ENCODE measurements at places on chromosomes 6 and 20. TPM values are rescaled to one million over a fixed set of nuclear protein-coding genes. Genes with fewer than 3 reads are reported as not detected.

- H3K4me3 ChIP-seq = no peak overlapping the region
- peak overlapping the region; percentile 73 for H3K27ac ChIP-seq
- peaks cover 1% of the 10 kb centered on the region for H3K36me3 ChIP-seq
- H3K27me3 ChIP-seq = no peaks in the 10 kb centered on the region
- no peak for DNase-seq
These were observed 178.3 kb downstream of the TMEM242 start for GRCh38 chr6:157144859-157145568.

GRCh38 chr6:115310156-115310555, 750.5 kb downstream of the FRK start:
- H3K4me1 ChIP-seq = no peaks in the 10 kb centered on the region
- no peak for DNase-seq
- no peak overlapping the region for H3K27ac ChIP-seq
- H3K4me3 ChIP-seq = no peak overlapping the region
- H3K27me3 ChIP-seq = no peaks in the 10 kb centered on the region
- H3K36me3 ChIP-seq = no peaks in the 10 kb centered on the region

DNA sequence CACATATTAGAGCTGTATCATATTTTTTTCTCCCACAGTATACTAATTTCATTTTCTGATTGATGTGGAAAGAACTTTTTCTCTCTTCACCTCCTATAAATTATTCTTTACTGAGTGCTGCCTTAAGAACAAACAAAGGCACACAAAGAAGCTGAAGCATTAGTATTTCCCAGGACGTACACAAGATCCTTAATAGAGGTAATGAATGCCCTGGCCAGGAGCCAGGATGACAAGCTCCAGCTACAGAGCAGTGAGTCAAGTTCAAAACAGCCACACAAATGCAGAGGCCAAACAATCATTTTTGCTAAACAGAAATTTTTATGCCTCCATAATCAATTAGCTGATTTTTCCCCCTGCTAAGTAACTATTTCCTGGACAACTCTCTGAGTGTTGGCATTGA, 639.6 kb downstream of the EPHA7 start:
- H3K4me1 ChIP-seq = no peaks in the 10 kb centered on the region
- H3K4me3 ChIP-seq = no peak overlapping the region
- no peaks in the 10 kb centered on the region for H3K27me3 ChIP-seq
- peak; percentile 80 for DNase-seq

- no peak overlapping the region for H3K4me3 ChIP-seq
- H3K27ac ChIP-seq = no peak overlapping the region
- H3K27me3 ChIP-seq = no peaks in the 10 kb centered on the region
- H3K4me1 ChIP-seq = no peaks in the 10 kb centered on the region
- H3K36me3 ChIP-seq = no peaks in the 10 kb centered on the region
These were observed 25.8 kb downstream of the NKAIN2 start for GRCh38 chr6:123829302-123829953.

DNA sequence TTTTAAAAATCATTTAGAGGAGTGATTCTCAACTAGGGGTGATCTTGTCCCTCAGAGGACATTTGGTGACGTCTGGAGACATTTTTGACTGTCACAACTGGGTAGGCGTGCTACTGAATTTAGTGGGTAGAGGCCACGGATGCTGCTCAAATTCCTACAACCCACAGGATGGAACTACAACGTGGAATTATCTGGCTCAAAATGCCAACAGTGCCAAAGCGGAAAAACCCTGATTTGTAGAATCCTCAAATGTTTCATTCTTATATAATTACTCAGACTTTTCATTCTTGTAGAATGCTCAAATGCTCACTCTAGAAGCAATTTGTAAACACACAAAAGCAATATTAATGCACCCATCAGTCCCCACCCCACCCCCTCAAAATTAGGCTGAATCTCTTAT, 229.8 kb downstream of the ZMYND8 start:
- H3K4me1 ChIP-seq = peaks cover 10% of the 10 kb centered on the region
- no peaks in the 10 kb centered on the region for H3K27me3 ChIP-seq
- no peaks in the 10 kb centered on the region for H3K36me3 ChIP-seq
- peak; percentile 82 for DNase-seq

GRCh38 chr6:150118627-150119026, 24.2 kb upstream of the PPP1R14C start:
- no peak overlapping the region for H3K4me3 ChIP-seq
- H3K36me3 ChIP-seq = no peaks in the 10 kb centered on the region
- no peak for DNase-seq
- H3K27me3 ChIP-seq = no peaks in the 10 kb centered on the region

- H3K36me3 ChIP-seq = peaks cover 1% of the 10 kb centered on the region
- no peaks in the 10 kb centered on the region for H3K4me1 ChIP-seq
- no peak overlapping the region for H3K4me3 ChIP-seq
These were observed 262.3 kb downstream of the UTRN start for GRCh38 chr6:144547409-144547808.

GRCh38 chr20:22430746-22431168, 153.6 kb downstream of the FOXA2 start:
- no peak for DNase-seq
- no peak overlapping the region for H3K4me3 ChIP-seq
- H3K27me3 ChIP-seq = no peaks in the 10 kb centered on the region

DNA sequence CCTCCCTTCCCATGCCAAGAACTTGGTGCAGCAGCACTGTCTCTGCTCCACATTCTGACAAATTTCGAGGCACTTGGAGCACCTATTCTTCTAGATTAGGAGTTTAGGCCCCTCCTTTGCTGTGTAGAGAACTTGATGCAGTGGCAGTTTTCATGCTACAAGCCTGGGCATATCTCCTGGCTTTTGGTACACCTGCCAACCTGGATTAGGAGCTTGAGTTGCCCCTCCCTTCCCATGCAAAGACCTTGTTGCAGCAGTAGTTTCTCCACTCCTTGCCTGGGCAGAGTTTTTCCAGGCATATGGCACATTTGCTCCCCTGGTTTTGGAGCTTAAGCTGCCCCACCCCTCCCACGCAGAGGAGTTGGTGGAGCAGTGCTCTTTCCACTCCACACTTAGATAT, 956.1 kb downstream of the EYS start:
- no peaks in the 10 kb centered on the region for H3K36me3 ChIP-seq
- H3K27me3 ChIP-seq = no peaks in the 10 kb centered on the region
- DNase-seq = no peak
- no peak overlapping the region for H3K27ac ChIP-seq

- H3K27ac ChIP-seq = no peak overlapping the region
- no peaks in the 10 kb centered on the region for H3K4me1 ChIP-seq
- H3K36me3 ChIP-seq = no peaks in the 10 kb centered on the region
These were observed 34.9 kb upstream of the CAP2 start for GRCh38 chr6:17358515-17358914.

- H3K4me1 ChIP-seq = peaks cover 9% of the 10 kb centered on the region
- peaks cover 9% of the 10 kb centered on the region for H3K36me3 ChIP-seq
- peak overlapping the region; percentile 52 for H3K4me3 ChIP-seq
- peak overlapping the region; percentile 93 for H3K27ac ChIP-seq
- H3K27me3 ChIP-seq = no peaks in the 10 kb centered on the region
These were observed 563 bp upstream of the SRSF3 start for GRCh38 chr6:36593569-36594028.

GRCh38 chr20:618980-619379, 8.9 kb upstream of the TCF15 start:
- no peak overlapping the region for H3K4me3 ChIP-seq
- DNase-seq = no peak
- H3K27me3 ChIP-seq = peaks cover 7% of the 10 kb centered on the region
- H3K27ac ChIP-seq = no peak overlapping the region
- H3K4me1 ChIP-seq = no peaks in the 10 kb centered on the region
- no peaks in the 10 kb centered on the region for H3K36me3 ChIP-seq

GRCh38 chr6:19722999-19723398, 114.2 kb upstream of the ID4 start:
- H3K27ac ChIP-seq = no peak overlapping the region
- H3K27me3 ChIP-seq = no peaks in the 10 kb centered on the region
- DNase-seq = no peak
- no peaks in the 10 kb centered on the region for H3K4me1 ChIP-seq

DNA sequence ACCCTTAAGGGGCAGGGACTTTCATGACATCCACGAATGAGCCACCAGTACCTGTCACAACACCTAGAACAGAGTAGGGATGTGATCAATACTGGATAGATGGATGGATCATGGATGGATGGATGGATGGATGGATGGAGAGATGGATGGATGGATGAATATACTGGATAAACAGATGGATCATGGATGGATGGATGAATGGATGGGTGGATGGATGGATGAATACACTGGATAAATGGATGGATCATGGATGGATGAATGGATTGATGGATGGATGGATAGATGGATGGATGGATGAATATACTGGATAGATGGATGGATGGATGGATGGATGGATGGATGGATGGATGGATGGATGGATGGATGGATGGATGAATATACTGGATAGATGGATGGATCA, 73.0 kb downstream of the PKHD1 start:
- H3K27ac ChIP-seq = no peak overlapping the region
- H3K4me1 ChIP-seq = no peaks in the 10 kb centered on the region
- no peaks in the 10 kb centered on the region for H3K36me3 ChIP-seq
- H3K4me3 ChIP-seq = no peak overlapping the region
- no peak for DNase-seq

- H3K27ac ChIP-seq = peak overlapping the region; percentile 27
- peaks cover 14% of the 10 kb centered on the region for H3K4me1 ChIP-seq
- no peak overlapping the region for H3K4me3 ChIP-seq
- H3K27me3 ChIP-seq = no peaks in the 10 kb centered on the region
- no peaks in the 10 kb centered on the region for H3K36me3 ChIP-seq
- peak; percentile 96 for DNase-seq
These were observed 455.0 kb downstream of the RFPL4B start for GRCh38 chr6:112802144-112802543.

- H3K4me3 ChIP-seq = no peak overlapping the region
- no peaks in the 10 kb centered on the region for H3K27me3 ChIP-seq
- DNase-seq = peak; percentile 83
- H3K4me1 ChIP-seq = no peaks in the 10 kb centered on the region
- H3K27ac ChIP-seq = no peak overlapping the region
These were observed 59.4 kb downstream of the ME1 start for GRCh38 chr6:83371423-83371822.

DNA sequence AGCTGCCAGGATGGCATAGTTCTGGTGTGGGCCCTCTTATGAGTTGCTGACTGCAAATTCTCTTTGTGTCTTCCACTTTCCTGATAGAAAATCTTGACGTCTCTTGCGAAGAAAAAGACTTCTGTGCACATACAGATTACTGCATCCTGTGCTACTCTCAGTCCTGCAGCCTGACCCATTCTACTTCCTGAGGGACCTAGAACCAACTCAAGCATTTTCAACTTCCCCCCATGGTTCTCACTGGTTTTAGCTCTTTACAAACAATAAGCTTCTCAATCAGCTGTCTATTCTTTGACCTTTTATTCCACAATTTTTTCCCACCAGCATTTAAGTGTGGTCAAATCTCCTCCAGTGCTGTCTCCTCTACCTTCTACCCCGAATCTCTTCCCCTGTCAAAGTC, 13.4 kb upstream of the KLHL32 start:
- H3K36me3 ChIP-seq = no peaks in the 10 kb centered on the region
- H3K27ac ChIP-seq = no peak overlapping the region
- no peak for DNase-seq
- no peak overlapping the region for H3K4me3 ChIP-seq
- H3K27me3 ChIP-seq = no peaks in the 10 kb centered on the region

- no peaks in the 10 kb centered on the region for H3K36me3 ChIP-seq
- H3K27ac ChIP-seq = no peak overlapping the region
- peaks cover 2% of the 10 kb centered on the region for H3K27me3 ChIP-seq
- H3K4me3 ChIP-seq = no peak overlapping the region
These were observed 68.8 kb downstream of the FGD2 start for GRCh38 chr6:37074053-37074827.

GRCh38 chr20:517221-517620, 26.4 kb downstream of the CSNK2A1 start:
- no peak overlapping the region for H3K4me3 ChIP-seq
- H3K27ac ChIP-seq = no peak overlapping the region
- H3K27me3 ChIP-seq = no peaks in the 10 kb centered on the region

- H3K36me3 ChIP-seq = no peaks in the 10 kb centered on the region
- H3K27me3 ChIP-seq = no peaks in the 10 kb centered on the region
- peak; percentile 49 for DNase-seq
- peak overlapping the region; percentile 70 for H3K4me3 ChIP-seq
- H3K27ac ChIP-seq = peak overlapping the region; percentile 86
These were observed 41.3 kb upstream of the NAA20 start for GRCh38 chr20:19975901-19976300.

- no peak overlapping the region for H3K27ac ChIP-seq
- no peak overlapping the region for H3K4me3 ChIP-seq
- DNase-seq = no peak
- H3K4me1 ChIP-seq = no peaks in the 10 kb centered on the region
- no peaks in the 10 kb centered on the region for H3K27me3 ChIP-seq
These were observed 58.2 kb downstream of the LINC00237 start for GRCh38 chr20:21047981-21048380.

DNA sequence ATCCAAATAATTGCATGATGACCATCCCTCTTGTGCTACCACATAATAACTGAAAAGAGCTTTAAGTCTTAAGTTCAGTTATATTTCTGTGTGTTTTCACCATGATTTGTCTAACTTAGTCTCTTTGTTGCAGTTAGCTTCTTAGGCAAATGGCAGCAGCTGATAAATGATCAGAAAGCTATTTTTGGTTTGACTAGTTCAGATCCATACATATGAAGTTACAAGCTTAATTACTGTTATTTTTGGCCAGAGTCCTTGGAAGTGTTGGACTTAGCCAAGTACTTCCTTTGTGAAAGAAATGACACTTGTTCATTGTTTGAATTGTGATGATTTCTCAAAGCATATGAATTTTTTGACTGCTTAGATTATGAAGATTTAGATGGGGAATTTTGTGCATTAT, 54.2 kb downstream of the HIVEP1 start:
- H3K4me3 ChIP-seq = no peak overlapping the region
- H3K36me3 ChIP-seq = no peaks in the 10 kb centered on the region

- H3K4me3 ChIP-seq = no peak overlapping the region
- DNase-seq = no peak
- H3K4me1 ChIP-seq = peaks cover 19% of the 10 kb centered on the region
These were observed 10.4 kb upstream of the TRIB3 start for GRCh38 chr20:370151-370600.

- H3K4me1 ChIP-seq = no peaks in the 10 kb centered on the region
- H3K36me3 ChIP-seq = no peaks in the 10 kb centered on the region
- H3K27me3 ChIP-seq = no peaks in the 10 kb centered on the region
- H3K27ac ChIP-seq = no peak overlapping the region
- no peak for DNase-seq
These were observed 190.2 kb downstream of the MOXD1 start for GRCh38 chr6:132210886-132211563.

CD40 gene
- 2.3 TPM for total RNA-seq

BTBD3 gene
- 47.4 TPM for total RNA-seq

TRIM31 gene
- total RNA-seq = not detected

ARMH2 gene
- not detected for total RNA-seq
